SHP77 treated with DMSO at 0.1 percent for 48 hours (cell line): ENCODE measurements at places on chromosomes 5 and 9.

DNA sequence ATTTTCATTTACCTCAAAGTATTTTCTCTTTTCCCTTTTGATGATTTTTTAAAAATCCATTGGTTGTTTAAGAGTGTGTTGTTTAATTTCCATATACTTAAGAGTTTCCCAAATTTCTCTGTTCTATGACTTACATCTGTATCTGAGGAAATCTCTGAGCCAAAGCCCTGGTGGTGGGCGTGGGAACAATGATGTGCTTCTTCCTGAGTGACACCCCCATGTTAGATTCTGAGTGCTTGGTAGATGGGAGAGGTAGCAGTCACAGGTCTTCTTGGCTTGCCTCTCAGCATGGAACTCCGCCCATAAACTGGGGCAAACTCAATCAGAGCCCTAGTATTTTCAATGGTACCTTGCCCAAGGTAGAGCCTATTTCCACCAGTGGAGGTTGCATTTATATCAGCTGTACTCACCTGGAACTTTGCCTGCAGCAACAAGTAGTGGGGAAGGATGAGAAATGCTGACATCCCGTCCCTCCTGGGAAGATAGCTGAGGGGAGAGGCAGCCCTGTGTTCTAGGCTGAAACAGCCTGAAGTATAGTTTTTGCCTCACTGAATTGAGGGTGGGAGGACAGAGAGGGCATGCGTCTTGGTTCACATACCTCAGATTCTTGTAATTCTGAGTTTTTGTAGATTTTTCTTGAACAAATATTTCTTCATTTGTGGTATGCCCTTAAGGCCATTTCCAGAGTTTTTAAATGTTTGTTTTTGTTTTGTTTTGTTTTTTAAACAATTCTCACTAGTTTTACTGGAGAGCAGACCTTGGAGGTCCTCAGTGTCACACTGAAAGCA, 26.4 kb downstream of the C9orf43 start:
- no peak for DNase-seq

GRCh38 chr5:33195431-33196165, 245.2 kb upstream of the TARS1 start:
- DNase-seq = no peak

- no peak for DNase-seq
Measured at GRCh38 chr5:663436-664342, 29.5 kb downstream of the TPPP start.

GRCh38 chr9:109797006-109797405, 17.0 kb downstream of the PALM2AKAP2 start:
- DNase-seq = no peak

DNA sequence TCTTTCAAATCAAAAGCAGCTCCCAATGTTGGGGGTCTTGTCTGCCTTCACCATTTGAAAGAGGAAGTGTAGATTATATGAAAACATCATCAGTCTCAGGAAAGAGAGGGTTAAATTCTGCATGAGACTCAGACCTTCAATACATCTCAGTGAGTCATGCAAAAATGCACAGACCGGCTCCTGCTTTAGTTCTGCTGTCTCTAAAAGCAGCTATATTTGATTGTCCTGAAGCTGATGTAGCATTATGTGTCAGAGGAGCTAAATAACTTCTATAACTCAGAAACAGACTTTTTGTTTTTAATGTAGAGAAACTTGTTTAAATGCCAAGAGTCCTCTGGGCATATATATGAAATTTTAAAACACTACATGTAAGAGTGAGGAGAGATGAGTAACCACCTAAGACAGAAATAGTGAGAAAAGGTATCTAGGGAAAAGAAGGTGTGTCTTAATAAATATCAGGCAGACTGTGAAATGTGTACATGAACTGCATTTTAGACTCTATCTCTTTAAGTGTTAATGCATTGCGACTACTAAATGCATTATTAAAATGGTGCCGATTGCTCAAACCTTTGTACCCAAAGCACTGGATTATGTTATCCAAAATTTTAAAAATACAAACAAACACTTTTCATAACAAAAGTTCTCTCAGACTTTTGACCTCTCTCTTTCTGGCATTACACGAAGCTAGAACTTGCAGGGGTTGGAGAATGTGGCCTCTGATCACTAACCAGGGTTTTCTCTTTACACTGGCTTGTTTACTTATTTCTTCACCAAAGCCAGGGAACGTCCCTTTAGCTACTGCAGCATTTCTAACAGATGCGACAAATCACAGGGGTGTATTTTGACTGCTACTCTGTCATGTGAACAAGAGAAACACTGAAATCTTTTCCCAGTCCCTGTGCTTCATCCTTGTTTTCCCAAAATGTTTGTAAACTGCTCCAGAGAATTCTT, 302.3 kb downstream of the ARL15 start:
- DNase-seq = no peak

GRCh38 chr5:173496883-173497255, 119.6 kb downstream of the BOD1 start:
- DNase-seq = no peak

DNA sequence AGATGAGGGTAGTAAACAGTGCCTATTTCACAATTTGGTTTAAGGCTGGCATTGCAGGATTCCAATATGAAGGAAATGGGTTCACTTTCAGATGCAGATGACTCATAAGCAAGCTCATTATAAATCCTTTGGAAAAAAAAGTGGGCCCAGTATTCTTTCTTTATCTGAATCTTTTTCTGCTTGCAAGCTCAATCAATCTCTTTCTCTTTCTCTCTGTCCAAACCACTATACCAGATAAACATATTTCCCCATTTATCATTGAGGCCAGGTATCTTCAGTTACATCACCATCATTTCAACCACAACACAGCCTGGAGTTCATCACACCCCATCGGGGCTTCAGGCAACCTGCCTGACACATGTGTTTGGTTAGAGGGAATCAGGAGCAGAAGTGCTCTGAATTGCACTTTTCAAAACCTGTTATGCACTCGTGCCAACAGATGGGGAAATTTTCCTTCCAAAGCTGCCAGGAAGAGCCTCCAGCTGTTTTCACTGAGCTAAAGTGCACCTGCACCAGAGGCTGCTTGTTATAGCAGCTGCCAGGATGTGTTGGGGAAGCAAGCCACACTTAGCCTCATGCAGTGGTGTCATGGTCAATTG, 30.0 kb upstream of the MAMDC2 start:
- DNase-seq = peak; percentile 25

DNA sequence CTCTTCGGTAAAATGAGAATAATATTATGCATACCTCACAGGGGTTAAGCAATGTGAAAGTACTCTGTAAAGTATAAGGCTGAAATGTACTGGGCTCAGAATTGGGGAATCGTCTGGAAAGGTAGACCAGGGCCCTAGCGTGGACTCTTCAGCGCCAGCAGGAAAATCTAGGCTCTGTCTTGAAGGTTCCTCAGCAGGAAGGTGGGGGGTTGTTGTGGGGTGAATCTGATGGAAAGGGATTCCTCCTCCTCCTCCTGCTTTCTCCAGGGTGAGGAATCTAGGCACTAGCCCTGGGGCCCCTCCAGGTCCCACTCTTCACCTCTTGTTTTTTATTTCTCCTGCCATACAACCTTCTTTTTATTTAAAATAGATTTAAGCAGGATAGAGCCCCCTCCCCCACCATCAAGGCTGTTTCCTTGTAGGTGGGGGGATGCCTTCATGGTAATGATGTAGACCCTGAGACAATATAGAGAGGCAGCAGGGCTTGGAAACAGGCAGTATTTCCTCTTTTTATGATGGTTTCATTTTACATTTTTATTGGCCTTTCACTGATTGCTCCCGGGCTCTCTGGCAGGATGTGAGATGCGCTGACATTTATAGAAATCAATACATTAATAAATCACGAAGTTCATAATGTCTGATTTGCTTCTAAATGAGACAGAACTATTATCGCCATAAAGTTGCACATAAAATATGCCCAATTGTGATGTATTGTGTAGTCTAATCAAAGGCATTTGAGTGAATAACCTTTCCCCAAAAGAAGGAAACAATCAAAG, 78.9 kb upstream of the GABRP start:
- DNase-seq = no peak

DNA sequence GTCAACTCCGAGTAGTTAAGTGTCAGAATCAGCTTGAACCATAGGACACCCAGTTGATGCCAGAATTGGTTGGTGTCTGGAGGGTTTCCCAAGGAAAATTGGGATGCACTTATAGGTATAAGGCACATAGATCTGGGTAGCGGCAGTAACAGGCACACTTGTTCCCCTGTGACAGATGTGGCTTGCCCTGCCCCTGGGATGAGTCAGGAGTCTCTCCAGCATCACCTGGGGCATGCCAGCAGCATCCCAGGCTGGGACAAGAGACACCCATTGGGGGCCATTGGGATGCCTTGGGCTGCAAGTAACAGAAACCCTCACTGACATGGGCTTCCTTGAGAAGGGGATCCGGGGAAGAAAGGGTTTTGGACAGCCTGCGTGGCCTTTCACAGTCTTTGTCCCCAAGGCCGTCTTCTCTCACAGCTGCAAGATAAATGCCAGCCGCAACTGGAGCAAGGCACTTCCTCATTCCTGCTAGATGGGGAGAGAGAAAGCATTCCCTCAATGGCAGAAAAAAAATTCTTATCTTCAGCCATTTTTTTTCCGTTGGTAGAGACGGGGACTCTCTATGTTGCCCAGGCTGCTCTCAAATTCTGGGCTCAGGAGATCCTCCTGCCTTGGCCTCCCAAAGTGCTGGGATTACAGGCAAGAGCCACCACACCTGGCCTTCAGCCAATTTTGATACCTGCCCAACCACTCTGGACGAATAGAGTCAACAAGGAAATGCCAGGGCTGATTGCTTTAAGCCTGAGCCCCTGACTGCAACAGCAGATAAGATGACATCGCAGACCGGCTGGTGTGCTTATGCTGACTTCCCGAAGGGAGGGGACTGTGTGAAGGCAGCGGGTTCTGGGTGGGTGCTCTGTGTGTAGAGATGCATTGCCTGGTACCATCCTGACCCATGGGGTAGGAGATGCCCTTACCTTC, 13.3 kb upstream of the RNF130 start:
- DNase-seq = peak; percentile 26

DNA sequence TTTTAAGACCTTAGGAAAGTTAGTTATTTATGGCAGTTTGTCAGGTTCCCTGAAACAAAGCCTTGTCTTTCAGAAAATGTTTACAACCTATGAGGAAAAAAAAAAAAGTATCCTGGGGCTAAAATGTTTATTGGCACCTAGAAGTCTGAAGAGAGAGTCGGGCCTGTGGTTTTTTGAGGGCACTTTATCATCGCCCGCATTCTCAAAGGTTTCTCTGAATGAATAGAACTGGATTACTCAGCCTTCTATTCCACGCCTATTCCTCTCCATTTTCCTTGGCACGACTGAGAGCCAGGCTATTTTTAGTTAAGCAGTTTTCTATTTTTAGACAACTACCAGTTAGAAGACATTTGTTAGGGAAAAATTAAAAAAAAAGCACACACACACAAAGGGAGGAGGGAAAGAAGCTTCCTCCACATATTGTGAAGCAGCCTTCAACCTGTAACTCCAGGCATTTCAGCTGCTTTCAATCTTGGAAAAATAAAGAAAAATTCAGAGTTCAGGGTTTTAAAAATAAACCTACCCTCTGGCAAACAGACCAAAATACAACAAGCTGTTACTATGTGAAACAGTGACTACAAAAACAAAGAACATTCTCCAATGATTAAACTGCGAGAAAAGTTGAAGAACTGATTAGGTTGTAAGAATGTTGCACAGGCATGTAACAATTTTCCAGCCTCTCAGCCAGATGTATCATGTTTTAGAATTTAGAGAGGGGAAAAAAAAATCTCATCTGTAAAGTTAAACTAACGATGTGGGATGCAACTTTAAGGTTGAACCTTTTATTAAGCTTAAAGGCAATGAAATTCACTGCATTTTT, 97.0 kb downstream of the MEF2C start:
- peak; percentile 15 for DNase-seq

DNA sequence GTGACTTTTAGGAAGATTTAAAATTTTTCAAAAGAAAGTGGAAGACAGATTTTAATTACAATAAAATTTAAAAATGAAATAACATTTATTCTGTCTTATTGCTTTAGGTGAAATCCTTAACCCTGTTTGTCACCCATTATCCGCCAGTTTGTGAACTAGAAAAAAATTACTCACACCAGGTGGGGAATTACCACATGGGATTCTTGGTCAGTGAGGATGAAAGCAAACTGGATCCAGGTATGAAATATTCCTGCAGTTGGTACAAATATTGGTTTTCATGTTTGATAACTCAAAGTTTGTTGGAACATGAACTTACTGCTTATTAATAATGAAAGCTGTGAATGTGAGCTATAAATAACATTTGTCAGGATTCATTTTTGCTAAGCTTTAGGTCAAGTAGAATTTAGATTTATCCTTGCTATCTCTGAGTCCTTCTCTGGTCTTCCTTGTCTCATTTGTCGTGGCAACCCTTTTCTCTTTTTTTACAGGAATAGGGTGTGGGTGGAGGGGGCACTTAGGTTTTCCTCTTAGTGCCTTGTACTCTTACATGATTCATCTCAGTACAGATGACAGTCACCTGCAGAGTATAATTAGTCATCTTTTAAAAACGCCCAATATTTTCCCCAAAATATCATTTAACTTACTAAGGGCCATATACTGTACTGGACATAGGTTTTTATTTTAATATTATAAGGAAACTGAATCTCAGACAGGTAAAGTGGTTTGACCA, 95.3 kb upstream of the RASGRF2 start:
- no peak for DNase-seq

- no peak for DNase-seq
Measured at GRCh38 chr5:62727861-62728260, 149.2 kb downstream of the LRRC70 start.

DNA sequence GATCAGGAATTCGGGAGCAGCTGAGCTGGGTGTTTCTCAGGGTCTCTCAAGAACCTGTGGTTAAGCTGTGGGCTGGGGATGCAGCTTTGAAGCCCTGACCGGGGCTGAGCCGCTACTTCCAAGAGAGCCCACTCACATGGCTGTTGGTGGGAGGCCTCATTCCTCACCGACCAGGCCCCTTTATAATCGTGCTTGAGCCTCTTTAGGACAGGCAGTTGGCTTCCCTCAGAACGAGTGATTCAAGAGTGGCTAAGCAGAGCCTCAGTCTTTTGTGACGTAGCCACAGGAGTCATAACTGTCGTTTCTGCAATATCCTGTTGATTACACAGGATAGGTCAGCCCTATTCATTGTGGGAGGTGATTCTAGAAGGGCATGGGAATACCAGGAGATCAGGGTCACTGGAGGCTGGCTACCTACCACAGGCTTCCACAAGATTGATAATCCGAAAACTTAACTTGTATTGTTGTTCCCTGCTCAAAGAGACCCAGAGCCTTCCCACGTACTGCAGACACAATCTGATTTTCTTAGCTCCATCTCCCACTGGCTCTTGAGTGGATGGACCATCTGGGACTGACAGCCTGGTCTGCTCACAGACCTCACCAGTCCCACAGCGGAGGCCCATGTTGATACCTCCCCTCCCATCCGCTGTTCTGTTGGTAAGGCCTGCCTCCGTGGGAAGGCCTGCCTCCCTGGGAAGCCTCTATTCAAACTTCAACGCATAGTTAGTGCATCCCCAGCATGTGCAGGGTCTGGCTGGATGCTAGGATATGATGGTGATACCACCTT, 3.0 kb upstream of the ERGIC1 start:
- DNase-seq = no peak
